AG08396 (cell line): ENCODE measurements at places on chromosomes 7 and 10.

- no peak for DNase-seq
These were observed 191.9 kb upstream of the AGK start for GRCh38 chr7:141359262-141359661.

GRCh38 chr10:70757856-70758255, 27.3 kb downstream of the TBATA start:
- no peak for DNase-seq

GRCh38 chr7:108249453-108249852, 119.3 kb upstream of the LAMB4 start:
- no peak for DNase-seq

DNA sequence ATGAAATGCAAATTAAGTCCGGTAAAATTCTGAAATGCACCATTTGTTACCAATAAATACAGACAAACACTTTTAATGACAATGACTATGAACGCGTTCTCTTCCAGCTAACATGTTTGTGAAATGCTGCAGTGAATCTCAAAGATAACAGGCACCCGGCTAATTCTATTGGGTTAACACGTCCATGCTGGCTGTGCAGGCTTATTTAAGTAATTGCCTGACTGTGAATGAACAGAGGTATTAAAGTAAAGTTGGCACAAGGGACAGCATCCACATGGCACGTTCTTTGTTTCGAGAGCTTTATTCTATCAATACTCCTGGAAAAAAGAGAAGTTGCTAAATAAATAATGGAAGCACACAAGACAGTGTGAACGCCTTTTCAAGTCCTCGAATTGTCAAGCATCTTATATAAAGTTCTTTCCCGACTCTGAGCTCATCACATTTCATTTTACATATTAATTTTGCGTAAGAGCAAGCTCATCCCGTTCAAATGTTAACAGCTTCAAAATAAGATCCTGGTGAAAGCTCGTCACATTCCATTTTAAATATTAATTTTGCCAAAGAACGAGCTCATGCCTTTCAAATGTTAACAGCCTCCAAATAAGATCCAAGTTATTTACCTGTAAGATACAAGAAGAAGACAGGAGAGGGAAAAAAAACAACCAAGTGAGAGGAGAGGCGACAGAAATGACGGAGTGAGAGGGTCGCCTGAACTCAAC, 111.3 kb upstream of the RHEB start:
- no peak for DNase-seq

DNA sequence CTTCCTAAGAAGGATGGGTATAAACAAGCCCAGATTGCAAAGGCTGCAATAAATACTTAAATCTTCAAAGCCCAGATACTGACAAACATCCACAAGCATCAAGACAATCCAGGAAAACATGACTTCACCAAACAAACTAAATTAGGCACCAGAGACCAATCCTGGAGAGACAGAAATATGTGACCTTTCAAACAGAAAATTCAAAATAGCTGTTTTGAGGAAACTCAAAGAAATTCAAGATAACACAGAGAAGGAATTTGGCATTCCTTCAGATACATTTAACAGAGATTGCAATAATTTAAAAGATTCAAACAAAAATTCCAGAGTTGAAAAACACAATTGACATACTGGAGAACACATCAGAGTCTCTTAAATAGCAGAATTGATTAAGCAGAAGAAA, 23.0 kb downstream of the GSDME start:
- no peak for DNase-seq

DNA sequence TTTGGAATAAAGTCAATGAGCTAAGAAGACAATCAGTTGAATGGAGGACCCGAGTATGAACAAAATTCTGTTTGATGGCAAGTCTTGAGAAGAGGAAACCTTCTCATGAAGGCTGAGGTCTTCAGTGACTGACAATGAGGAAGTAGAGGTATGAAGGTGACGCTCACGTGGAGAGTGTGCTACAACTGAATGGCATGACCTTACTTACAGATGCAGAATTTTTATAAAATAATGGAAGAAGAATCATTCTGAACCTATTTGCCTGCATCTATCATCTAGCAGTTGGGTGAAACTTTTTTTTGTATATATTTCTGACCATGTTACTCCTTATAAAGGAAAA, 19.4 kb upstream of the SP4 start:
- no peak for DNase-seq

GRCh38 chr10:19944911-19945663, 128.9 kb downstream of the PLXDC2 start:
- DNase-seq = no peak

GRCh38 chr7:129652914-129653313, 41.4 kb downstream of the NRF1 start:
- DNase-seq = no peak

- DNase-seq = no peak
These were observed 228.9 kb downstream of the AGMO start for GRCh38 chr7:15332956-15333355.

GRCh38 chr7:5697754-5698424, 83.6 kb downstream of the RNF216 start:
- DNase-seq = no peak

GRCh38 chr10:132114953-132115520, 49.3 kb downstream of the JAKMIP3 start:
- no peak for DNase-seq

DNA sequence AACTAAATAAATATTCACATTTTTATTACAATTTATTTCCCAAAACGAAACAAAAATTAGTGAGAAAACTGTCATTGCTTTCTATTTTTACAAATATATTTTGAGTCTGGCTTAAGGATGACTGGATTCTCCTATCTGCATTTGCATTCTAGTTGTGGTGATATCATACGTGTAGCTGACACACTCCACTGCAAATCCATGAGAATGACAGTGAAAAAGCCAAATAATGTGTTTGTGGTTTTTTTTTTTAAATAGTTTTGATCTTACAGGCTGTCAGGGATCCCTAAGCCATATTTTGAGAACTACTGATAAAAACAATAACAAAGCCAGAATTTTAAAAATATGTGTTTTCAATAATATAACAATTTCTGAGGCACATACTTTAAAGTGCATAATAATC, 5.8 kb upstream of the STAMBPL1 start:
- no peak for DNase-seq

- DNase-seq = peak; percentile 73
These were observed 242.7 kb upstream of the SEMA3C start for GRCh38 chr7:81161451-81162075.

GRCh38 chr7:41910940-41911600, 208.2 kb upstream of the INHBA start:
- DNase-seq = no peak

- DNase-seq = no peak
These were observed 31.2 kb downstream of the JCAD start for GRCh38 chr10:30028006-30028737.

- no peak for DNase-seq
These were observed 13.1 kb upstream of the GOT1 start for GRCh38 chr10:99443500-99443899.

DNA sequence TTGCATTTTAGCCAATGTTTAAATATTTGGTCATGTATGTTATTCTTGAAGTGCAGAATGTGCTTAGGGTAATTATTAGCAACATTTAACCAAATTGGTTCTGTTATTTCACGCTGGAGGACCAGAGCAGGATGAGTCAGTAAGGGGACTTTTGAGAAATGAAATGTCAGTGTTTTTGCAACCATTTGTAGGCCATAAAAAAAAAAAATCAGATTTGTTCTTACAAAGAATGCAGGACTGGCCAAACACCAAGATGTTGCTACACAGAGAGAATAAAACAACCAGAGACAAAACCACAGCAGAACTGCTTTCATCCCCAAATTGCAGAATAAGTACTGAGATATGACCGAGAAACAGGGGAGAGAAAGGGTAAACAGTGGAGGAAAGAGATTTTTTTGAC, 62.1 kb downstream of the TPST1 start:
- peak; percentile 46 for DNase-seq

GRCh38 chr7:26553128-26553527, 261.5 kb downstream of the SNX10 start:
- DNase-seq = no peak

- no peak for DNase-seq
These were observed 109.7 kb downstream of the GNAI1 start for GRCh38 chr7:80244206-80244916.

GRCh38 chr7:11786186-11786585, 45.8 kb downstream of the THSD7A start:
- DNase-seq = peak; percentile 2

GRCh38 chr7:142348921-142349405, 91.1 kb upstream of the PRSS58 start:
- DNase-seq = no peak

DNA sequence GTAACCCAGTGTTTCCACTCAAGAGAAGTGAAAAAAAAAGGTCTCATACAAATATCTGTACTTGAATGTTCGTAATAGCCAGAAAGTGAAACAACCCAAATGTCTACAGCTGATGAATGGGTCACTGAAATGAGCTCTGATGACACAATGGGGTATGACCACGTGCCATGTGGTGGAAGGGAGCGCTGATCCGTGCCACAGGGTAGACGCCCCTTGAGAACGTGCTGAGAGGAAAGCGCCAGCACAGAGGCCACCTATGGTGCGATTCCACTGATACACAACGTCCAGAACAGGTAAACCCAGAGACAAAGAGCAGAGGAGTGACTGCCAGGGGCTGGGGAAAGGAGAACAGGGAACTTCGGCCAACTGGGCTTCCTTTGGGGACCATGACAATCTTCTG, 50.3 kb downstream of the MAD1L1 start:
- DNase-seq = no peak

- DNase-seq = no peak
These were observed 6.7 kb downstream of the ZNF713 start for GRCh38 chr7:55893940-55894339.

GRCh38 chr10:121516093-121516865, 82.0 kb downstream of the FGFR2 start:
- no peak for DNase-seq

GRCh38 chr10:11112718-11113117, 95.0 kb downstream of the CELF2 start:
- no peak for DNase-seq

DNA sequence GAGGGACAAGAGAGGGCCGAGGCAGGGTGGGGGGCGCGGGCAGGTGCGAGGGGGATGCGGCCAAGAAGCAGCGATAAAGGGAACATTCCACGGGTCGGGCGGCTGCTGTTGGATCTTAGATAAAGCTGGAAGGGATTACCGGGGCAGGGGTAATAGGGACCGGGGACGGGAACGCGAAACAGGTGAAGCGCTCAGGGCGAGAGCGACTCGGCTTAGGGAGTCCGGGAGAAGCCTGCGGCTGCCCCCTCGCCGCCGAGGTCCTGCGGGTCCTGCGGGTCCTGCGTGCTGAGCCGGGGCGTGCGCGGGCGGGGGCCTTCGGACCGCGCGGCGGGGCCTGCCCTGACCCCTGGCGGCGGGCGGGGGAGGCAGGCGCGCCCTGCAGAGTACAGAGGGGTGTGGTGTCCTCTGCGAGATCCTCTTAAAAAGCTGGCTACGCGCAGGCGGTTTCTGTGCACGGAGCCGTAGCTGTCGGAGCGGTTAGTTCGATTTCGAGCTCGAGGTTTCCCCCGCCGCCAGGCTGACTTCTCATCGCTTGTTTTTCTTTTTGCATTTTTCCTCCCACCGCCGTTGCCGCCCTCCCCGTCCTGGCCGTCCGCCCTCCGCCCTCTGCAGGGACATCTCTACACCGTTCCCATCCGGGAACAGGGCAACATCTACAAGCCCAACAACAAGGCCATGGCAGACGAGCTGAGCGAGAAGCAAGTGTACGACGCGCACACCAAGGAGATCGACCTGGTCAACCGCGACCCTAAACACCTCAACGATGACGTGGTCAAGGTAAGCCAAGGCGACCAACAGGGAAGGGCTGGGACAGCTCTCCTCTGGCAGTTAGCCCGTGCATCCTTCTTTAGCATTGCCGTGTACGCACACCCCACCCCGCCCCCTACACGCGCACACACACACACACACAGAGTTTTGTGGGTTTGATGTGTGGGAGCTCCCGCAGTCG, 1.4 kb downstream of the CAV1 start:
- peak; percentile 90 for DNase-seq

GRCh38 chr10:117167346-117167788, 29.3 kb upstream of the VAX1 start:
- DNase-seq = no peak

DNA sequence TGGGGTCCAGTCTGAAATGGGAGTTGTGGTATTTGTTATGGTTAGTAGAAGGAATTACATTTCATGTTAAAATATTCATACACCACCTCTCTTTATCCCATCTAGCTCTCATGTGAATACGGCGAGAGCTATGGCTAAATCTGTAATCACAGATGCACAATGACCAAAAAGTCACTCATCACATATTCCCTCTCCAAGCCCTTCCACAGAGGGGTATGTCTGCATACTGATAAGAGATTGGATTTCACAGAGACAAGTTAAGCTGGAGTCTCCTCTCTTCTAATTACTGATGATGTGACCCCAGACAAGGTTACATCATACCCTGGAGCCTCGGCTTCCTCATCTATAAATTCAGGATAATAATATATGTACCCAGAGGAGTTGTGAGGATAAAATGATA, 237.8 kb upstream of the RHOBTB1 start:
- no peak for DNase-seq

GRCh38 chr7:151819866-151820265, 57.0 kb downstream of the PRKAG2 start:
- DNase-seq = no peak

DNA sequence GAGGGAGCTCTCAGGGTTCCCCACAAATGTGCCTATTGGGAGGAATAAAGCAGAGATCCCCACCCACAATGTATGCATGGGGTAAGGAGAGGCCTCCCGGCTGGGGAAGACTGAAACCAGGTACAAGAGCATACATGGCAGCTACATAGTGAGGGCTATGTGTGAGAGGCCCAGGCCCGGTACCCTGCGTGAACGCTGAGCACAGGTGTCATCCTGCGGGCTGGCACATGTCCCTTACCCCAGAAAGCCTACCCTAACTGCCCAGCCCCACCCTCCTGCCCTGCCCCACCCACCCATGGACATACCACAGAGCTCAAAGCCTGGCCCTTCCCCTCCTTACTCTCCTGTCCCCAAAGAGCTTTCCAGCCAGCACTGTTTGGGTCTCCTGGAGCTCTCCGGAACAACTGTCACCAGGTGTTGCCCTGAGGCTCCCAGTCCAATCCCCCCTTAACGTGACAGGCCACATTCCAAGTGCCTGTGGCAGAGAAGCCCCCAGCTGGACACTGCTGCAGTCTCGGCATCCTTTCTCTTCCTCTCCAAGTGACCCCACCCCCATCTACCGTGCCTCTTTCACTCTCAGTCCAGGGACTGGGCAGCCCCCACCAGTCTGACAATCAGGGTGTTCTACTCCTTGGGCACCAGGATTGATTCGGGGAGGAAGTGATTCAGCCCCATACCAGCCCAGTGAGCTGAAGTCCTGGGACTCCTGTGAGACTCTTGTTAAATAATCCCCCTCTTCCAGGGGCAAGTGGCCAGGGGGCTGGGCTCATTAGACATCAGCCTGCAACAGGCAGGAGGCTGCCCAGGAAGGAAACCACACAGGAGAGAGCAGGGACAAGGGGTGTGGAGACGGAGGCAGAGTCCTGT, 19.6 kb downstream of the GRID1 start:
- no peak for DNase-seq
